CD4-positive, alpha-beta T cell treated with Interleukin-15 for 1 hour (primary cell): ENCODE measurements at places on chromosomes 1 and 21.

DNA sequence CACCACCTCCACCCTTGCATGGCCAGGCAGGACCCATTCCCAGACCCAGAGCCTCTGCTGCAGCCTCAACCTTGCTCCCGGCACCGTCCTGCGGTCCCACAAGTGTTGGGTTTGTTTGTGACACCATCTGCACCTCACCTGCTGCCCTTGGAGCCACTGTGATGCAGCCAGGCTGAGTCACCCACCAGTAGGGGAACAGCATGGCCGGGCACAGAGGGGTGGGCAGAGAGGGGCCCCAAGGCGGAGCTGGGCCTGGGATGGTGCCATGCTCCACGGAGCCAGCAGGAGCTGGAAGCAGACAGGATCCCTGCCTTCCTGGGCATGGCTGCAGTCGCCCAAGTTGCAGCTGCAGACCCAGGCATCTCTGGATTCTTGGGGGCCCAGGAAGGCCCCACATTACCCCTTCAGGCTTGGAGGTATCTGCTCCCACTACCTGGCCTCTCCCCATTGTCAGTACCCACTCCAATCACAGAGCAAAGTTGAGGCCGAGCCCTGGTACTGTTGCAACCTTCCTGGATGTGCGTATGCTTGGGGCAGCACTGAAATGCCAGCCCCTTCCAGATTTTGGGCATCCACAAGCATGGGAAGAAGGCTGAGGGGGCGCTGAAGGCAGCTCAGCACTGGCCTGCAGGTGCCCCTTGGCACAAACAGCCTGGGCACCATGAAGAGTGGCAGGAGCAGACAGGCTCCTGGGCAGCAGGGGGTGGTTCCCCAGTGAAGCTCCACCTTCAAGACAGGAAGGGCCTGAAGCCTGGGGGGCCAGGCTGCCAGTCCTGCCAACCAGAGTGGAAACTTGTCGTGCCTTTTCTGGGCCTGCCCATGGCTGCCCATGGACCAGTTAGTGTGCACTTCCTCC, 172.8 kb downstream of the MATN1 start:
- DNase-seq, result no peak

DNA sequence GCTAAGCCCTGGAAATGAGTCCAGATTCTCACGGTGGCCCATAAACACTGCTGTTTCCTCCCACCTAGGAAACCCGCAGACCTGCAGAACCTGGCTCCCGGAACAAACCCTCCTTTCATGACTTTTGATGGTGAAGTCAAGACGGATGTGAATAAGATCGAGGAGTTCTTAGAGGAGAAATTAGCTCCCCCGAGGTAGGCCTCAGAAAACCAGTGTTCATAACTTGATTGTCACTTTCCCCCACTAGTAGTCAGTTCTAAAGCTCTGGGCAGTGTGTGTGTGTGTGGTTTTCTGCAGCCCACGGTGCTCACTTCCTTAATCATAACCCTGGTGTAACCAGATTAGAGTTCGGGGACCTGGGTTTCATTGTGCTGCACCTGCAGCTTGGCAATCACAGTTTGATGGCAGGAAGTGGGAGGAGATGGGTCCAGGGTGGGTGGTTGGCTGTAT, 39.1 kb downstream of the CLIC6 start:
- DNase-seq, result no peak

DNA sequence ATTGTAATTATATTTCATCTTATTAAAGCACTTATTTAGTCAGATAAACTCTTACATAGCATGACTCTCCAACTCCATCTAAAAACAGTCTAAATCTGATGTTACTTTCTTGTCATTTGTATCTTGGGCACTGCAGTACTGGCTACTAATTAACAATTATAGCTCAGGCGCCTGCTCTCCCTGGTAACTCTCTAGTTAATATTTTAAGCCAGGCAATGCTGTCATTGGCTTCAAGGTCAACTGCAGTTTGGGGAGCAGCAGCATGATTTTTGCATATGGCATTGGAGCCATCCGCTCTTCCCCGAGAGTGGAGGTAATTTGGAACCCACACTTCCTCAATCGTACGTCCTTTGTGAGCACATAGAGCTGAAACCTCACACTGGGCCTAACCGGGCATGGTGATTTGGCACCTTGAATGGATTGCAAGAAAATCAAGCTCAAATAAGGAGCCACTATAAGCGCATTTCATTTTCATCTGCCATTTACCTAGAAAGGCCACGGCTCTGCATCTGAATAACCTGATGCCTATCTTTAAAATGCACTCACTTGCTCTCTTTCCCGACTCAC, 187.7 kb downstream of the KAZN start:
- no peak for DNase-seq

DNA sequence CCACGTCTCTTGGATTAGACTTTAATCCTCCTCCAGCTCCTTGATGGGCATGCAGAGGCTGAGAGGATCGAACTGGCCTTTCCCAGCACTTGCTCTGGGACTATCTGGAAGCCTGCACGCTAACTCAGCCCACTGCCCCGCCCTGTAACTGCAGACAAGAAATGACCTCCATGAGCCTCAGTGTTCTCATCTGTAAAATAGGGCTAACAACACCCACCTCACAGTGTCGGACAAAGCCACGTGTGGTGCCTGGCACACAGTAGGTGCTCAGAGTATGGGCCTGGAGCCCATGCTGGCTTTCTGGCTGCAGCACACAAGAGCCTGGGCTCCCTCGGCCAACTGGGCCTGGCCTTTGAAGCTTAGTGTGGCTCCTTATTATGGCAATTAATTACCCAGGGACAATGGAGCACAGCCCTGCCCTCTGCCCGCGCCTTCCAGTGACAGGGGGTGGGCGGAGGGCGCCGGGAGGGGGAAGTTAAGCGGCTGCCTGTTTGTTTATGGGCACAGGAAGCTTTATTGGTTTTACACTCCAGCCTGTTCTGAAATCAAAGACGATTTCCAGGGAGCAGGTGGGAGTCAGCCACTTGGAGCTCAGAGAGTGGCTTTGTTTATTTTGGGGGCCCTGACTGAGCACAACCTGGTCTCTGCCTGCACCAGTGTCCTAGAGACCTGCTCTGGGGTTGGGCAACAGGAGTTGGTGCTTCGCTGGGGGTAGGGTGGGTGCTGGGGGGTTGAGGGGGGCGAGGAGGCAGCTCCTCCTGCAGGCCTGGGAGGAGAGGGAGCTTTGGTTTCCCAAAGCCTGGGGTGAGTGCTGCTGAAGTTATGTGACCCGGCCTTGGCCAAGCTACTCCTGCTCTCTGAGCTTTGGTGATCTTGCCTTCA, 31.0 kb downstream of the PAX7 start:
- no peak for DNase-seq

DNA sequence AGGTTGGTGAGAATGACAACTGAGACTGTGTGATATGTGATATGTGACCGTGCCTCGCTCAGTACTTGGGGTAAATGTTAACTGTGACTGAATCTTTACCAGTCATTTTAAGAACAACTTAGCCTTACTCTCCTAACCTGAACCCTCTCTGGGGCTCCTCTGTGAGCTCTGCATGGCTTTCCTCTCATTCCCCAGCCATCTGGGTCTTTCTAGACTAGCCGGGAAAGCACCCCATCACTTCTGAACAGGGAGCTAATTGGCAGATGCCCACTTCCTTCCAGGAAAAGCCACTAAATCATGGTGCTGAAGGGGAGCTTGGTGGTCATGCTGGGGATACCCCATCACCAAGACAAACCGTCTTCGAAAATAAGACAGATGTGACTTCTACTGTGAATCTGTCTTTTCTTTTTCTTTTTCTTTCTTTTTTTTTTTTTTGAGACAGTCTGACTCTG, 16.5 kb upstream of the FOXO6 start:
- DNase-seq, result no peak

DNA sequence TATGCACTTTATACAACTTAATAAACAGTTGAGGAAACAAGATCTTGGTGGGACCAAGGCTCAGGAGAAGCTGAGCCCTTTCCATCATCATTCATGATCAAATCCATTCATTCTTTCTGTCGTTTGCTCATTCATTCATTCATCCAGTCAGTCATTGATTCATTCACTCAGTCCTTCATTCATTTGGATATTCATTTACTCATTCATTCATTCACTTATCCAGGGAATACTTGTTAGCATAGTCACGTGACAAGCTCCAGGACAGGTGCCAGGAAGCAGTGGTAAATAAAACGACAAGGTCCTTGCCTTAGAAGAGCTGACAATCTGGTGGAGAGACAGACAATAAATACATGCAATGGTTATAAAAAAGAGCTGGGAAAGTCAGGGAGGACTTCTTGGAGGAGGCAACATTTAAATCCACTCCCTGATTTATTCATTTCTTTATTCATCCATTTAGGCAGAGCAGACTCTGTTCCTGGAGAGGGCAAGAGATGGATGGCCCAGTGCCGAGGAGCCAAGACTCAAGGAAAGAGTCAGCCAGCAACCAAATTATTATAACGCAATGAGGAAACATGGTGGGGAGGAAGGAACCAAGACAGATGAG, 74.1 kb upstream of the CASZ1 start:
- no peak for DNase-seq
